ENCODE measurements at places on chromosomes 5 and 9. TPM values are rescaled to one million over a fixed set of nuclear protein-coding genes. Genes with fewer than 3 reads are reported as not detected.

- DNase-seq, result no peak
Observed at GRCh38 chr9:114047717-114048116, 30.4 kb downstream of the AMBP start.

- no peak for DNase-seq
Observed at GRCh38 chr9:108722396-108722795, 133.4 kb downstream of the ACTL7B start.

Gene GLDC
- total RNA-seq, result not detected

- no peak for DNase-seq
Observed at GRCh38 chr9:84615544-84615943, 54.0 kb upstream of the NTRK2 start.

GRCh38 chr5:150105928-150106615 lies 19.7 kb upstream of the CSF1R start:
- no peak for DNase-seq

Measured in SJCRH30 (cell line).